ENCODE measurements at places on chromosomes 3 and 15. TPM values are rescaled to one million over a fixed set of nuclear protein-coding genes. Genes with fewer than 3 reads are reported as not detected.
A peak's percentile ranks its signal among the peaks of the same experiment; 100 is the strongest.

The TLR9 gene
- total RNA-seq, result not detected

The CCDC51 gene
- total RNA-seq, result 38.3 TPM

The RTP4 gene
- 0.62 TPM for total RNA-seq

The C3orf20 gene
- total RNA-seq, result 0.04 TPM

DNA sequence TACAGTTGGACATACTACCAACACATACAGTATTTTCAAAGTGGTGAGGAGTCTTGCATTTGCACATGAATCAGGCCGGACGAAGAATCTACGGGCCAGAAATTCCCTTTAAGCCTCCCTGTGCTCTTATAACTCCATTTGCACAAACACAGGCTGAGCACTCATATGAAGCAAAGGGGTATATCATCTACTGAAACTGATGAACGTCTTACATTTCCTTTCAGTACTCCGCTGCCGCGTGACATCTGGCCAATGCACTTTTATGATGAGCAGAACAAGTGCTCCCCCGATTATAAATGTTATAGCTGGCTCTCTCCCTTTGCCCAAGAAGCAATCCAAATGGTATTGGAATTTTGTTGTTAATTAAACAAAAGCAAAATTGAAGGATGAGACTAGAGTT lies 110.3 kb upstream of the ICE2 start:
- H3K27ac ChIP-seq, result no peak overlapping the region
- no peaks in the 10 kb centered on the region for H3K36me3 ChIP-seq
- peak overlapping the region; percentile 90 for H3K4me3 ChIP-seq
- no peaks in the 10 kb centered on the region for H3K27me3 ChIP-seq
- H3K4me1 ChIP-seq, result peaks cover 64% of the 10 kb centered on the region

DNA sequence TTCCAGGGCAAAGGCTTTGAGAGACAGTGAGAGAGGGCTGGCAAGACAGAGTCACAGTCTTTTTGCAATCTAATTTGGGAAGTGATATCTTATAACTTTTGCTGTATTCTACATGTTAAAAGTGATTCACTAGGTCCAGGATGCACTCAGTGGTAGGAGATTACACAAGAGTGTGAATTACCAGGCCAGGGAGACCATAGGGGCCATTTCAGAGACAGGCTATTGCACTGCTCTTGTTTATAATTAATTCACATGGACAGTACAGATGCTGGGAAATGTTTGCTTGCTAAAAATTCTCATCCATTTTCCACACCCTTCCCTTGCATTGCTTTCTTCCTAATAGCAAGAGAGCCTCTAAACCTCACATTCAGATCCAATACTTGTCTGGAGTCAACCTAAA lies 22.6 kb upstream of the POMGNT2 start:
- H3K36me3 ChIP-seq, result no peaks in the 10 kb centered on the region
- H3K4me1 ChIP-seq, result no peaks in the 10 kb centered on the region
- DNase-seq, result no peak
- H3K27ac ChIP-seq, result no peak overlapping the region

GRCh38 chr3:77247061-77247460 lies 207.2 kb downstream of the ROBO2 start:
- H3K4me1 ChIP-seq, result no peaks in the 10 kb centered on the region
- H3K27ac ChIP-seq, result no peak overlapping the region
- no peak for DNase-seq
- no peaks in the 10 kb centered on the region for H3K27me3 ChIP-seq

GRCh38 chr15:58873267-58873666 lies 60.2 kb downstream of the SLTM start:
- no peak for DNase-seq
- peaks cover 15% of the 10 kb centered on the region for H3K4me1 ChIP-seq
- H3K36me3 ChIP-seq, result peaks cover 1% of the 10 kb centered on the region
- no peak overlapping the region for H3K27ac ChIP-seq
- H3K27me3 ChIP-seq, result no peaks in the 10 kb centered on the region
- H3K4me3 ChIP-seq, result no peak overlapping the region

DNA sequence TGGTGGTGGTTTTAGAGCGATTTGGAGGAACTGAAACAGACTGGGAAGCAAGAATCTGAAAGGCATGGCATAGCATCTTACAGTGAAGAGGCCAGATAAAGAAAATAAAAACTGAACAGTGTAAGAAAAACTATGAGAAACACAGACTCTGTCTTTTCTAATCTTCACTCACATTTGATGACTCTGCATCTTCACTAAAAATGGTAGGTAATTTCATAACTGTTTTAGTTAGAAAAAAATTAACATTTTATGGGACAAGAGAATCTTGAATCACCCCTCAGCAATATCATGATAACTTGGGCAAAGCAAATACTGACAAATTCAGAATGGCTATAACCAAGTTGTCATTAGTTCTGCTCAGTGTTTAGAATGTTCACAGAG lies 812.6 kb downstream of the MCTP2 start:
- H3K27ac ChIP-seq, result no peak overlapping the region
- H3K36me3 ChIP-seq, result no peaks in the 10 kb centered on the region
- H3K4me3 ChIP-seq, result no peak overlapping the region
- no peaks in the 10 kb centered on the region for H3K4me1 ChIP-seq

All from HepG2 (cell line).